ENCODE measurements at places on chromosomes 11 and 22. TPM values are rescaled to one million over a fixed set of nuclear protein-coding genes. Genes with fewer than 3 reads are reported as not detected.

- H3K4me1 ChIP-seq = no peaks in the 10 kb centered on the region
- H3K36me3 ChIP-seq = no peaks in the 10 kb centered on the region
- no peak overlapping the region for H3K27ac ChIP-seq
- no peak for DNase-seq
These were observed 48.8 kb upstream of the CD44 start for GRCh38 chr11:35090125-35090524.

DNA sequence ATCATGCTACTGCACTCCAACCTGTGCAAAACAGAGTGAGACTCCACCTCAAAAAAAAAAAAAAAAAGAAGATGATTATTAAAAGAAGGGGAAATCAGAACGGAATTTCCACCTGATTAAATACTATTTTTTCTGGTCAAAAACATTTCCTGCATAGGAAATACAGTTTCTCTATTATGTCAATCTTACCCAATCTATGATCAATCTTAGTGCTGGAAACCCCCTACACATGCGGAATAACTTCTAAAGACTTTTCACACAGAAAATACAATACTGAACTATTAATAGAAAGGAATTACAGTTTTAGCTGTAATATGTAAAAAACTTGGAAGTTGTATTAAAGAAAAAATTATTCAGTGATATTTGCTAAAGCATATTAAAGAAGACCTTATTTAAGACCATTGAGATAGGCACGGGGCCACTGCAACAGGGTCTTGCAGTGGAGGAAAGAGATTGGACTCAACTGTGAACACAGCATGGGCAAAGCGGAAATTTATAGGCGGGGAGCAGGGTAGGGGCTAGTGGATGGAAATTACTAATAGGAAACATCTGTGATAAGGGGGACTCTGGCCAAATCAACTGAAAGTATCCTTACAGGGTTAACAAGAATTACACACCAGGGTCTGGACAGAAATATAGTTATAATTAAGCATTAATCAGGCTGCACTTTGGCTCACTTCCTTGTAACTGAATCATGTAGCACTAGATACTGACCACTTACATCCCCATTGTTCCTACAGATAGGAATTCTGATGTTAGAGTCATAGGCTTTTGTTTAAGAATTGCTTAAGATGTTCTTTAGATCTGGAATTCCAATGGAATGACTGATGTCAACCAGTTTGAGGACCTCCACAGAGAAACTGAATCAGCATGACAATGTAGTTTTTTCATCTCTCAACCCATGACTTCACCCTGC lies 411.5 kb upstream of the DDI1 start:
- H3K4me1 ChIP-seq = peaks cover 26% of the 10 kb centered on the region
- peak overlapping the region; percentile 80 for H3K27ac ChIP-seq
- H3K27me3 ChIP-seq = no peaks in the 10 kb centered on the region
- DNase-seq = peak; percentile 22

GRCh38 chr11:2398664-2399355 lies 1.7 kb upstream of the TSSC4 start:
- H3K36me3 ChIP-seq = peaks cover 48% of the 10 kb centered on the region
- peaks cover 23% of the 10 kb centered on the region for H3K4me1 ChIP-seq
- H3K4me3 ChIP-seq = peak overlapping the region; percentile 91
- peak overlapping the region; percentile 95 for H3K27ac ChIP-seq
- DNase-seq = peak; percentile 67
- H3K27me3 ChIP-seq = no peaks in the 10 kb centered on the region

DNA sequence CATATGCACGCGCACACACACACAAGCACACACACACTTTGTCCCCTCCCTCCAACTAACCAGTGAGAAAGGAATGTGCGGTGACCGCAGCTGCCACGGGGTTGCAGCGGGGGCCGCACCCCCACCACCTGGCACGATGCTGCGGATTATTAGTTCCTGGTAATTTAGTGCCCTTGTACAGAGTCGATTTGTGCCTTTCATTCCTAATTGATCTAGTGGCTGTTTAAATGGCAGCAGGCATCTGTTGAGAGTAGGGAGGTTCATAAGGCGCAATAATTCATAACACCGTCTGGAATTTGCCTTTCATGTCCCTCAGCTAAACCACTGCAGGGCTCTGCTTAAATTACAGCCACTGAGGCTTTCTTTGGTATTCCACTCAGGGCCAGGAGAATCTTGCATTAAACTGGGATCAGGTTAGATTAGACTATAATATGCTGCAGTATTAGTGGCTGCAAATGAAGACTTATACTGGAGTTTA lies 113.7 kb downstream of the FEZ1 start:
- H3K4me3 ChIP-seq = no peak overlapping the region
- no peak overlapping the region for H3K27ac ChIP-seq
- H3K27me3 ChIP-seq = peaks cover 7% of the 10 kb centered on the region
- no peaks in the 10 kb centered on the region for H3K36me3 ChIP-seq

DNA sequence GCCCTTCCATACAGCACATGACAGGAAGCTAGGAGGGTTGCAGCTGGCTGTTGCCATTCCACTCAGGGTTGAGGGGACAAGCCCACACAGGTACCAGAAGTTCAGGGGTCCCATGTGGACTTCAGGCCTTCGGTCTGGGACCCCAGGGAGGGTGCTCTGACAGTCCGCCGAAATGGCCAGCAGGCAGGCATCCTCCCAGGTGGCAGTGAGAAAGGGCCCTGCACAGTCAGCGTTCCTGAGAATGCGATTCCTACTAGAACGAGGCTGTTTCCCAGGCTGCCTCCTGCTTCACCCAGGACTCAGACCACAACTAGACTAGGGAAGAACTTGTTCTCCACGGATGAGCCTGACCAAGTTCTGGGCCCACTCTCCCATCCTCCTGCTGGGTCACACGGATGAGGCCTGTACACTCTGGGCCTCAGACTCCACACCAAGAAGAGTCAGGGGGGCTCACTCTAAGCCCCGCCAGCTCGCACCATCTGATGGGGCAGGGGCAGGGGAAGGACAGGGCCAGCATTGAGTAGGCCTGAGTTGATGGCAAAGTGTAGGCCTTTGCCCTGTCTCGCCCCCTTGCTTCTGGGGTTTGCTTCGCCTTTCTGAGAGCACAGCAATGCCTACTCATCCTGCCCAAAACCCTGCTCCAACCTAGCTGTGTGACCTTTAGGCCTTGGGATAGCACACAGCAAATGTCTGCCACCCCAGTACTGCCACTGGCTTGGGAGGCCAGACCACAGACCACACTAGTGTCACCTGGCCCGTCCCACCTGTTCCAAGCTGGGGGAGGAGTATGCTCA lies 14.0 kb downstream of the KCNQ1OT1 start:
- H3K27me3 ChIP-seq = no peaks in the 10 kb centered on the region
- H3K36me3 ChIP-seq = no peaks in the 10 kb centered on the region
- DNase-seq = no peak

GRCh38 chr11:108960501-108960900 lies 295.6 kb downstream of the DDX10 start:
- peak overlapping the region; percentile 87 for H3K27ac ChIP-seq
- peaks cover 36% of the 10 kb centered on the region for H3K4me1 ChIP-seq
- H3K36me3 ChIP-seq = no peaks in the 10 kb centered on the region
- no peak for DNase-seq

- H3K27me3 ChIP-seq = no peaks in the 10 kb centered on the region
- H3K4me1 ChIP-seq = no peaks in the 10 kb centered on the region
- H3K4me3 ChIP-seq = no peak overlapping the region
- H3K36me3 ChIP-seq = no peaks in the 10 kb centered on the region
- DNase-seq = no peak
These were observed 37.9 kb upstream of the NUP160 start for GRCh38 chr11:47886096-47886495.

GRCh38 chr11:103888541-103888951 lies 147.9 kb upstream of the DDI1 start:
- H3K36me3 ChIP-seq = no peaks in the 10 kb centered on the region
- H3K4me3 ChIP-seq = no peak overlapping the region
- H3K4me1 ChIP-seq = 0 out of 2 replicates have a peak, but pooled peaks cover 10% of the 10 kb centered on the region
- H3K27me3 ChIP-seq = no peaks in the 10 kb centered on the region
- no peak for DNase-seq

DNA sequence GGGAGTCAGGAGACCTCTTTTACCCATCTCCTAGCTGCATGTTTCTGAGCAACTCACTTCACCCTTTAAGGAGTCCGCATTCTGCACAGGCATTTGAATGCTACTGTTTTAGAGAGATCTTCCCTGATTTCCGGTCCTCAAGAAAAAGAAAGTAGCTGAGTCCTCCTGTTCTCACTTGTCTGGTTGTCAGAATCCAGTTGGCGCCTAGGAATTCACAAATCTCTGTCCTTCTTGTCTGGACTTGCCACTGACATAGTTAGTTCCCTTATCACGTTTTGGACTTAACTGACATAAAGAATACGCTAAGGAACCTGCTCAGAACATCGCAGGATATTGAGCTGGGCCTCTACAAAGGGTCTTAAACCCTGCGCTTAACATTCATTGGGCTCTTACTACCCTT lies 61.3 kb upstream of the OR5P2 start:
- no peak overlapping the region for H3K4me3 ChIP-seq
- H3K27me3 ChIP-seq = peaks cover 10% of the 10 kb centered on the region

MYO7A gene
- polyA plus RNA-seq = 0.08 TPM

PIWIL4 gene
- 2.0 TPM for polyA plus RNA-seq

ASPHD2 gene
- polyA plus RNA-seq = 2.2 TPM

RHOD gene
- polyA plus RNA-seq = not detected

CABP7 gene
- polyA plus RNA-seq = 0.72 TPM

GLYAT gene
- polyA plus RNA-seq = not detected

HPX gene
- polyA plus RNA-seq = 2.3 TPM

C11orf86 gene
- 0.08 TPM for polyA plus RNA-seq

SLC22A25 gene
- not detected for polyA plus RNA-seq
